ENCODE measurements at places on chromosomes 7 and 10.

DNA sequence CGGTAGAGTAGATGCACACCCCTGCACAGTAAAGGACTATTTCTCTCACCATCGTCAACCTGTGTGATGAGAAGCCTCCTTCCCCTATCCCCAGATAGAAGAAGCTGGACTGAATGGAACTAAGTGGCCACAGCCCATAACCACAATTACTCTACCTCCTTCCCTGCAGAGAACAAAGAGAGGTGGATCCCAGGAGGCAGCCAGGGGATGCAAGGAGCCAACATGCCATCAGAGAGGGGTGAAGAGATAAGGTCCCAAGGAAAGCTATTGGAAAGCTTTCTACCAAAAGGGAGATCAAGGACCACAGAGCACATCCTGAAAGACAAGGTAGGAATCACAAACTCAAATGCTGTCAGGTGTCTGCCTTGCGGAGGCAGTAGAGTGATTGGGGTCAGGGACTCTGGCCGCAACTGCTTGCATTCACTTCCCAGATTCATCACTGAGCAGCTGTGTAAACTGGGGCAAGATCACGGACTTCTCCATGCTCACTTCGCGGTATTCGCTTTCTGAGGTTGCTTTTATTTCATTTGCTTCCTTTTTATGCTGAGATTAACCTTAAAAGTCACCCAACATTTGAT is 81.6 kb upstream of the MYO3A start:
- no peak for DNase-seq

GRCh38 chr10:19817231-19817933 is 1.1 kb downstream of the PLXDC2 start:
- no peak for DNase-seq

DNA sequence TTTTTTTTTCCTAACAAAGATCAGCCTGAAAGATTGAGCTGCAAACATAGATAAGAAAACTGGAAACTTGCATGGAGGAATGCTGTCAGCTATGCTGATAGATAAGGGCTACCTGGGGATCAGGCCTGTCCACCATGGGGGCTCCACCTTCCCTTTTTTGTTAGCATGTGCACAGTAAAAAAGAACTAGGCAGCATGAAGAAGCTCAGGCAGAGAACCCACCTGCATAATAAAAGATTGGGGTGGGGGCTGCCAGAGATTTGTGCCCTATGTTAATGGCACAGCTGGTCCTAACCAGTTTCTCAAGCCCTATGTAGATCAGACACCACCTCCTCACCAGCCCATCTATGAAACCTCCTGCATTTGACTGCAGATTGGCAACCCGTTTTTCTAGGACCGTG is 45.4 kb upstream of the CACNB2 start:
- no peak for DNase-seq

DNA sequence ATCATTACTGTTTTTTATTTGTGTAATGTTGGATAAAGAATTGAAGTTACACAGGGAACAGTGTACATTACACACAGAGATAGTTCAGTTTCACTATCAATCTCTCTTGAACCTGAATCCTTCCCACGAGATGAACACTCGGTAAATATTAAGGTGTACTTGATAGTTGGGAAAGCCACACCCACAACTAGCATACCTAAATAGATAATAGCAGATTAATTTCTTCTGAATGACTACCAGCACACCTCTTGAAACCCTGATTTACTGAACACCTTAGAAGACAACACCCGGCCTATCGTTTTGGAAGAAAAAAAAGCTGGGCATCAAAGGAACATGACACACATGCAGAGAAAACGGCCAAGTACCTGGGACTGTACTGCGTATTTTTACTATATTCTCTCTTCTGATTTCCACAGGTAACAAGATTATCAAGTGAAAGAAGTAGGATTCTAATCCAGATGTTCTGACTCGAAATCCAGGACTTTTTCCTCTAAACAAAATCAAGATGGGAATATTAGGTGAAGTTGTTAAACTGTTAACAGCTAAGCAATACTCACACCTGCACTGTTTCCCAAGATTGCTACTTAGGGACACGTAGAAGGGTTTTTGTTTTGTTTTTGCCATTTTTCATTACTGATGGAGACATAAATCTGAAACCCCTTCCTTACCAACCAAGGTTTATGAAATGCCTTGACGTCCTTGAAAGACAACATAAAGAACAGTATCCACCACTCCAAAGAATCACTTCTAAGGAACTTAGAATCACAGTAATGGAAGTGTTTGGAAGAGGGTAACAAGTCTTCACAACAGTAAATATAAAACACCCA is 1.0 kb downstream of the CCDC186 start:
- no peak for DNase-seq

GRCh38 chr10:129386415-129387257 is 80.4 kb upstream of the MGMT start:
- no peak for DNase-seq

- DNase-seq = no peak
These were observed 82.7 kb upstream of the WIPF3 start for GRCh38 chr7:29723599-29723998.

DNA sequence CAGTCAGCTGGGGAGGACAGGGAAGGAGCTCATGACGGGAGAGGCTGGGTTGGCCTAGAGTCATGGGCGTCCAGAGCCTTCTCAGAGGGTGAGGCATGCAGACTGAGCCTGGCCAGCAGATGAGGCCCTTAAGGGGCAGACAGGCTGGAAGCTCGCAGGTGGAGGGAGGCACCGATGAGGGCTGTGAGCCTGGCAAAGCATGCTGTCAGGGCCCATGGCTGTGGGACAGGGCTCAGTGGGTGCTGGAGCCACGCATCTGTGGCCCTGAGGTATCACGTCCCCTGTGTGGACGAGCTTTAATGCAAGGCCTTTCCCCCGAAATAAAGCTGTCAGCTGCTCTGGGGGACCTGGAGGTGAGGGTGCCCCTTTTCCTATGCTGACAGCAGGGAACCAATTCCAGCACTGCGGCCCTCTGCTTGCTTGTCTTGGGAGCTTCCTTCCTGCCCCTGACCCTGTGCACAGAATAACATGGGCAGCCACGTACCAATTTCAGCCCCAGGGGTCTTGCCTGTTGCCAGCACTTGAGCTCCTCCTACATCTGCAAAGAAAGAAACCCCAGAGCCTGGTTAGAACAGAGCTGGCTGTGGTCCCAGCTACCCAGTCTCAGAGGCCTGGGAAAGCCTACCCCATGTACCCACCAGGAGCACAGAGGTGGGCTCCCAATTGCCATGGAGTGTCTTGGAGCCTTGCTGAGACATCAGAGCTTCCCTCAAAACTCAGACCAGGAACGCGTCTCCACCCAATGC is 20.6 kb downstream of the TMEM273 start:
- no peak for DNase-seq

GRCh38 chr7:33743594-33743993 is 161.7 kb upstream of the BMPER start:
- DNase-seq = no peak

GRCh38 chr10:88028654-88029053 is 165.2 kb downstream of the PTEN start:
- no peak for DNase-seq

GRCh38 chr10:113126229-113127201 is 176.5 kb downstream of the TCF7L2 start:
- DNase-seq = peak; percentile 67

- DNase-seq = no peak
These were observed 326.4 kb downstream of the PAXIP1 start for GRCh38 chr7:154676422-154677073.

GRCh38 chr10:91944880-91945630 is 21.5 kb downstream of the BTAF1 start:
- DNase-seq = no peak

- DNase-seq = no peak
These were observed 18.1 kb downstream of the MAD1L1 start for GRCh38 chr7:2214636-2215035.

GRCh38 chr10:5691786-5692185 is 7.1 kb downstream of the TASOR2 start:
- no peak for DNase-seq

DNA sequence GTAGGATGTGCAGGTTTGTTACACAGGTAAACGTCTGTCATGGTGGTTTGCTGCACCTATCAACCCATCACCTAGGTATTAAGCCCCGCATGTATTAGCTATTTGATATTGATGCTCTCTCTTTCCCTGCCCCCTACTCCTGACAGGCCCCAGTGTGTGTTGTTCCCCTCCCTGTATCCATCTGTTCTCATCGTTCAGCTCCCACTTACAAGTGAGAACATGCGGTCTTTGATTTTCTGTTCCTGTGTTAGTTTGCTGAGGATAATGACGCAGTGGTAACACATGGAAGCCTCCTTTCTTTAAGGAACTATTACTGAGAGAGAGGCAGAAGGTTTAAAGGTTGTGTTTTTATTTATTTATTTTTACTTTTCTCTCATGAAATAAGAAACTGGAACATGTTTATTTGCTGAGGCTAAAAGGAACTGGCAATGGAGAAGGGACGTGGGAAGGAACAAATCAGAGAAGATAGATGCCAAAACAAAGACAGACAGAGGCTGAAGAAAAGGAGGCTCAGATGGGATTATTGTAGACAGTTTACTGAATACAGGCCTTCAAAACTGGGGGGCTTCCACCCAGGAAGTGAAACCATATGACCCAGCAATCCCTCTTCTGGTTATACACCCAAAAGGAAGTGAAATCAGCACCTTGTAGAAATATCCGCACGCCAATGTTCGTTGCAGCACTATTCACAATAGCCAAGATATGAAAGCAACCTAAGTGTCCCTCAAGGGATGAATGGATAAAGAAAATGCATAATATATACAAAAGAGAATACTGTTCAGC is 556.3 kb downstream of the GRM8 start:
- no peak for DNase-seq

GRCh38 chr10:78928330-78928729 is 140.4 kb upstream of the ZMIZ1 start:
- no peak for DNase-seq

- DNase-seq = no peak
These were observed 145.2 kb upstream of the KLF14 start for GRCh38 chr7:130879191-130879590.

GRCh38 chr7:18361756-18362155 is 133.8 kb upstream of the HDAC9 start:
- no peak for DNase-seq

- no peak for DNase-seq
These were observed 105.8 kb downstream of the ELMO1 start for GRCh38 chr7:37342688-37343471.

DNA sequence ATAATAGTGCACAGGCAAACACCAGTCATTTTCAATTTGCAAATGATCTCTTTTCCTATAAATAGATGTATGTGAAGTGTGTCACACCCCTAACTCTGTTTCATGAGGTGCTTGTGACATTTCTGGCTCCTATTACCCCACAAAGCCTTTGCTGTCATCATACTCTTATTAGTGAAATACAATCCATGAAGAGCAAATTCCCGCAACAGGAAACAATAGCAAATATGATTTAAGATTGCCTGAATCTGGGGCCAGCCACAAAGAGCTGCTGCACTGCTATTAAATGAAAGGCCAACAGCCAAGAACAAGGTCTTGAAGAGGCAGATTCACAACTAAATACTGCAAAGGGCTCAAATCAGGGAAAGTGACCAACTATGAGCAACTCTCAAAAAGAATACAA is 96.3 kb upstream of the CAV2 start:
- no peak for DNase-seq

DNA sequence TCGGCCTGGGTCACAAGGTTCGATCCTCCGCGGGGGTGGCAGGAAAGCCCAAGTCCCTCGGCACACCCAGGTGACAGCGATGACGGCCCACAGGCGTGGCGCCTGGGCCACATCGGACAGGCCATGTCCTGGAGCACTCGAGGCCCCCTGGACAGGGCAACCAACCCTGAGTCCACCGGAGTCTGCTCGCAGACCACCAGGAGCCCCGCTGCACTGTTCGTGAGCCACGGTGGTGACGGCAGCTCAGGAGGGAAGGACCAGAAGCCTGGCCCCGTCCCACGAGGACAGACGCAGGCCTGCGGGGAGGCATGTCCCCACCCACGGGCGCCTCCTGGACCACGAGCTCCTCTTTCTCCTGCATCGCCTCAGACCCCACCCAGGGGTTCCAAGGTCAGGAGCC is 22.4 kb upstream of the GPR146 start:
- no peak for DNase-seq

GRCh38 chr7:97007583-97007861 is 2.2 kb downstream of the DLX6 start:
- no peak for DNase-seq

DNA sequence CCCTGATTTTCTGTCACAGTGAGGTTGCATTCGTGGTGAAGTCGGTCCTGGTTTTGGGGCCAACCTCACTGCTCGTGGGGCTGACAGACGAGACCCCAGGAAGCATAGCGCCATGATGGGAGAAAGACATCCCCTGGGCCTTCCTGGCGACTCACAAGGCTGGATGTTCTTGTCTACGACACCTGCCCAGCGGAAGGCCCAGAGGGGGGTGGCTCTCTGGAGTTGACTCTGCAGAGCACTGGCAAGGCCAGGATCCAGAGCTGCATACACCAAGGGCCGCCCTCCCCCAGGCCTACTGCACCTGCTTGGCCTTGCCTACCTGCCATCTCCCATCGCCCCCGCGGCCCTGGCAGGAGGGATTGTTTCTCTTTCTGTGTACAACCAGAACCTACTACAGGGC is 608.9 kb downstream of the PTPRN2 start:
- DNase-seq = no peak

- DNase-seq = no peak
These were observed 46.2 kb downstream of the BAIAP2L1 start for GRCh38 chr7:98354511-98355249.

GRCh38 chr10:123606006-123606405 is 60.1 kb upstream of the GPR26 start:
- DNase-seq = no peak

DNA sequence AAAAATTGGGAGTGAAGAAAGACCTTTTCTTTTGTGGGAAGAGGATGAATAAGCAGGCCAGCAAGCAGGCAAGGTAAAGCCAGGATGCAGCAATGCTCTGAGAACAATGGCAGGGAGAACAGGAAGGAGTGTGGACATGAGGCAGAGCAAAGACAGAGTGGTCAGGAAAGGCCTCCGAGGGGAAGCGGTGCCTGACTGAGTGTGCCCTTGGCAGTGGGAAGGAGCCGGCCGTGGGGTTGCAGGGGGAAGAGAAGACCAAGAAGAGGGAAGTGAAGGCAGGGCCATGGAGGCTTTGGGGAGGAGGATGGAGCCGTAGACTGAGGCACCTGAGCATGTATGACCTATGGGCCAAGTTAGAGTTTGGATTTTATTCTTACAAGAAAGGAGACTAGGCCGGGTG is 21.9 kb upstream of the ZNF212 start:
- no peak for DNase-seq

GRCh38 chr7:68417659-68418058 is 1180.6 kb upstream of the AUTS2 start:
- no peak for DNase-seq

GRCh38 chr7:36795451-36796021 is 71.2 kb upstream of the AOAH start:
- DNase-seq = no peak

Measured in C1 segment of cervical spinal cord (tissue), 14 donors.